ENCODE measurements at places on chromosomes 5 and 9. TPM values are rescaled to one million over a fixed set of nuclear protein-coding genes. Genes with fewer than 3 reads are reported as not detected.

DNA sequence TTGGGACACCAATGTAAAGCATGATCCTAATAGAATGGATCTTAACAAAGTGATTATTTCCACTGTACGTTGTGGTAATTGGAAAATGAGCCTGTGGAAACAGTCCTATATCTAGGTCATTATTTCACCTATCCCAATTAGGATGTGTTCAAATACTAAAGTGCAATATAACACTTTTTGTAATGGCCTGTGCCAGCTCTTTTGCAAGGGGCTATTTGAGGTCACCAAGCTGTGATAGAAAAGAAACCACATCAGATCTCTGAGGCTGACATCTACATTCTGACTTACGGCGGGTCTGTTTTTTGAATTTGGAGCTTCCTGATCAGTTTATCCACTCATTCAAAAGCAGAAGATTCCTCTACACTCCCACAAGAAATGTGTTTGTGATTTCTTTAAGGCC, 150.0 kb downstream of the TLE1 start:
- ATAC-seq, result no peak

DNA sequence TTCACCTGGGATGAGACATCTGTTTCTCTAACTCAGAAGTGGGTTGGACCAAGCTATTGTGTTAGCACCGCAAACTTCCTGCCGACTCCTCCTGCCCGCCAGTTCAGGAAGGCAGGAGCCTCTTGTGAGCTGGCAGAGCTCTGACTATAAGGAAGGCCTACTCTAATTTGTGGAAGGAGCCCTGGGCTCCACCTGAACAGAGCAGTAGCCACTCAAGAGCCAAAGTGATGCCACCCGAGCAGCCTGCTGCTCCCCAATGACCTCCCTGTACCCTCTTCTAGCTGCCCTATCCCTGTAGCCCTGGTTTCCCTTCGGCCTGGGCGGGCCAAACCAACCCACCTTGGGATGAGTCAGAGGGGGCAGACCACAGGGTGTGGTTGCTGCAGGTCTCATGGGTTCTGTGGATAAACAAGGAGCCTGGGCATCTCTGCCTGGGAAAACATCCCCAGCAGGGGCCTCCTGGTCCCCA, 81.6 kb downstream of the PSD2 start:
- peak; percentile 83 for ATAC-seq

GRCh38 chr9:2465921-2466460, 155.6 kb upstream of the VLDLR start:
- ATAC-seq, result peak; percentile 86

DNA sequence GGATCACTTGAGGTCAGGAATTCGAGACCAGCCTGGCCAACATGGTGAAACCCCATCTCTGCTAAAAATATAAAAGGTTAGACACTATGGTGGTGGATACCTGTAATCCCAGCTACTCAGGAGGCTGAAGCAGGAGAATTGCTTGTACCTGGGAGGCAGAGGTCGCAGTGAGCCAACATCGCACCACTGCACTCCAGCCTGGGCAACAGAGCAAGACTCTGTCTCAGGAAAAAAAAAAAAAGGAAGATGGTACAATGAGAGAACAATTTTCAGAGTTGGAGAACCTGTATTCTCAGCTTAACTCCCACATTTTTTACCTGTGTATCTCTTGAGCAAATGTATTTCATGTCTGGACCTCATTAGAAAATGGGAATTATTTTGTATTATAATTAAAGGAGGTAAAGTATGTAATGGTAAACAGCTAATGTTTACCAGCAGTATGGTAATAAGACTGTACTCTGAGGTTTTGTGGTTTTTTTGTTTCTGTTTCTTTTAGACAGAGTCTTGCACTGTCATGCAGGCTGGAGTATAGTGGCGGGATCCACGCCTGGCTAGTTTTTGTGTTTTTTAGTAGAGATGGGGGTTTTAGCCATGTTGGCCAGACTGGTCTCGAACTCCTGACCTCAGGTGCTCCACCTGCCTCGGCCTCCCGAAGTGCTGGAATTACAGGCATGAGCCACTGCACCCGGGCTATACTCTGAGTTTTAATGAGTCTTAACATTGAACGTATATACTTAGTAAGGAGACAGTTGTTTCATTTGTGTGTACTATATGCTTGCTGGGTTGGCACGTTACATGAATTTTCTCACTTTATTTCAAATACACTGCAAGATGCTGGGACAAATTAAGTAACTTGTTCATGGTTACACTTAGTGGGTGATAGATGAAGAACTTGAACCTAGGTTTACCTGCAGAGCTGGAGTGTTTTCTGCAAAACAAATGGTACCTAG, 16.2 kb downstream of the UHRF2 start:
- ATAC-seq, result peak; percentile 55

DNA sequence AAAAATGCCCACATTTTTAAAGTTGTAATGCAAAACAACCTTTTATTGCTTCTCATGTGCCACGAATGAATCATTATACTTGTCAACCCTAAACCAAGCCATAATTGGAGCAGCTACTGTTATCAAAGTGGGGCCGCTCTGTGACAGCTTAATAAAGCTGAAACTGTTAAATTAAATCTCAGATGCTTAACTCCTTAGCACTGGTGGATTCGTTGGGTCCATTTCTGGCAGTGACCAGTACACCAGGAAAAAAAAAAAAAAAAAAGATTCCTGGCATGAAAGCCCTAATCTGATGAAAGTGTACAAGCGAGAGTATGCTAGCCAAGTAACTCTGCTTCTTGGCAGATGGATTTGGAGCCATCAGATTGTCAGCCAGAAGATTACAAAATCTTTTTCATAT, 164.8 kb downstream of the ZSWIM6 start:
- no peak for ATAC-seq

- ATAC-seq, result no peak
Observed at GRCh38 chr9:83476513-83476912, 61.7 kb downstream of the FRMD3 start.

MYMK gene
- total RNA-seq, result not detected

- no peak for ATAC-seq
Observed at GRCh38 chr5:1416856-1417469, 28.3 kb downstream of the SLC6A3 start.

- no peak for ATAC-seq
Observed at GRCh38 chr9:13141629-13142028, 137.9 kb downstream of the MPDZ start.

DNA sequence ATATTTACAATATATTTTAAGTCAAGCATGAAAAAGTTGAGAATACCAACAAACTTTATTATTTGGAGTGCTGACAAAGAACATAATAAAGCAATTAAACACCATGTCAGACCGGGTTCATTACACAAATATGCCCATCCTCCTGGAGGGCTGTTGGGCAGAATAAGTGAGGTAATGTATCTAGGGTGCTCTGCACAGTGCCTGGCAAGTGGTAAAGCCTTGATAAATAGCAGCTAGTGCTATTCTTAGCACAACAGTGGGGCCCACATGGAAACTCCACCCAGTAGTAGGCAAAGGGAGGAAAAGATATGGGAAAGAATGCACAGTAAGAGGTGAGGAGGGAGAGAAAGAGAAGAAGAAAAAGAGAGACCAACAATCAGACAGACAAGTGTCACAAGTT, 97.7 kb downstream of the SLC1A3 start:
- no peak for ATAC-seq

GLRA1 gene
- not detected for total RNA-seq

PCDHGA1 gene
- total RNA-seq, result 0.40 TPM

- peak; percentile 70 for ATAC-seq
Observed at GRCh38 chr5:145946112-145946861, 9.9 kb downstream of the SH3RF2 start.

DNA sequence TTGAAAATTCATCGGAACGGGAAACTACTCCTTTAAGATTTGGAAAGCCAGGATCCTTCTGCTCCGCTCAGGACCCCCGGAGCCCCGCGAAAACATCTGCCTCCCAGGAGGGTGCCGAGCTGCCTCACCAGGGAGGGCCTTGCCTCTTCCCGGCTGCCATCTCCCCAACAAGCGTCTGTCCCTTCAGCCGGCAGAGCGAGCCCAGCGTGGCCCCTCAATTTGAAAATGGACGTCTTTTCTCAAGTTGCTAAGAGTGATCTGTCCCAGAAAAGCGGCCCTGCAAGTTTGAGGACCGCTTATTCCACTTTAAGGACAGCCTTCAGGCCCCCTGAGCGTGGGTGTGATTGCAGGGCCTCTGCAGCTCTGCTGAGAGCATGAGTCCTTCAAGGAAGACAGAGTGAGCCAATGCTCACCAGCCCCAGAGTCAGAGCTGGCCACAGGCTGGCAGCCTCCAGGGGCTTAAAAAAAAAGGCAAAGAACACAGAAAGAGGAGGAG, 101.3 kb downstream of the PHF2 start:
- no peak for ATAC-seq

DNA sequence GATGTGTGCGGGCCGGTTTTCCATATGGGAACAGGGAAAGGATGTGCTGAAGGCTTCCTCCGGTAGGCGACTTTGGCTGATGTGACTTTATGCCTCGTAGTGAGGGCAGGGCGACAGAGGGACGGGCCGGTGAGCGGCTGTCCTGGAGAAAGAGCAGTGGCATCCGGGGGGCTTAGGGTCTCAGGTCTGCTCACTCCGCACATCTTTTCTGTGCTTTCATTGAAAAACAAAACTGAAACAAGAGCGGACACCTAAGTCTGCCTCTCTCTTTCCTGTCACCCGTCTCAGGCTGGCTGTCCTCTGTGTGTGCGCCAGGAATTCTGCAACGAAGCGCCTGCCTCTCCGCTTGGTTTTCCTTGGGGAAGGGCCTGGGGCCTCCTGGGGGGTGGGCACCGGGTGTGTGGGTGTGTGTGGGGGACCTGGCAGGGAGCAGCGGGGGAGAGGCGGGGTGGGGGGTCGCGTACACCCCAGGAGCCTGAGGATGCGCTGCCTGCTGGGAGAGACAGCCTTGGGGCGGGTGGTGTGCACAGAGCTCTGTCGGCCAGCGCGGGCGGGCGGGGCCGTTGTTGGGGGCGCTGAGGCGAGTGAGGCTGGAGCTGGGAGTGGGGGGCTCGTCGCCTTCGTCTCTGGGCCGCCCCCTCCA, 580 bp upstream of the PRRX2 start:
- peak; percentile 10 for ATAC-seq

MAMDC4 gene
- total RNA-seq, result 1.3 TPM

OTULINL gene
- 0.88 TPM for total RNA-seq

KIF20A gene
- 21.2 TPM for total RNA-seq

IFNA2 gene
- not detected for total RNA-seq

DNA sequence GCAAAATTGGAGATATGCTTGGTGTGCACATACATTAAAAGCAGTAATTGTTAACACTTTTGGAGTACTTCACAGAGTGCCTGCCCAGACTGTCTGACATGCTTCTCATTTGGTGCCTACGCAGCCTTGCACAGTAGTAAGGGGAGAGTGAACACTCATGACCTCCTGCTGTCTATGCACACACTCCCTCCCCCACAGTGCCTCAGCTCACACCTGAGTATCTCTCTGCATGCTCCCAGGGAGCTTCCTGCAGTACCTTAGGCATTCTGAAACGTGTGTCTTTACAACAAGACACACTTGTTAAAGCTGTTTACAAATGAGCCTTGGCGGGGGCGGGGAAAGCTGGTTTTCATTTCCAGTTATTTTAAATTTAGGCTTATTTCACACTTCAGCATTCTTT, 18.0 kb downstream of the MAP3K1 start:
- ATAC-seq, result no peak

DNA sequence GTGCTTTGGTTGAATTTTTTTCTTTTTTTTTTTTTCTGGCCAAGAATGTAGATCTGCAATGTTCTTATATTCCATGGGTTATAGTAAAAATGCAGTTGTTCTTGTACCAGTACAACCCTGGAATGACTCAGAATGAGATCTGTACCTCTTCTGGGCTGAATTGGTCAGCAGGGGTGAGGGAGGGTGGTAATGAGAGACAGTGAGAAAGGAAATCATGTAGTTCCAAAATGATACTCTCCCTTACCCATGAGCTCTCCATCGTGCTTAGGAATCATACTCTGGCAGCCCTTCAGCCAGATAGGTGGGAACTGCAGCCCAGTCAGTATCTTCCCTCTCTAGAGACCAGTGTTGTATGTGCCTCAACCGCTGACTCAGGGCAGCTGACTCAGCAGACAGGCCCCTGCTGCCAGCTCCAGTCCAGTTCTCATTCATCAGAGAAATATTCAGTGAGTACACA, 2.1 kb upstream of the GLIS3 start:
- ATAC-seq, result peak; percentile 67

PCDH1 gene
- total RNA-seq, result 62.7 TPM

- peak; percentile 71 for ATAC-seq
Observed at GRCh38 chr5:112757468-112758208, 20.0 kb downstream of the APC start.

DNA sequence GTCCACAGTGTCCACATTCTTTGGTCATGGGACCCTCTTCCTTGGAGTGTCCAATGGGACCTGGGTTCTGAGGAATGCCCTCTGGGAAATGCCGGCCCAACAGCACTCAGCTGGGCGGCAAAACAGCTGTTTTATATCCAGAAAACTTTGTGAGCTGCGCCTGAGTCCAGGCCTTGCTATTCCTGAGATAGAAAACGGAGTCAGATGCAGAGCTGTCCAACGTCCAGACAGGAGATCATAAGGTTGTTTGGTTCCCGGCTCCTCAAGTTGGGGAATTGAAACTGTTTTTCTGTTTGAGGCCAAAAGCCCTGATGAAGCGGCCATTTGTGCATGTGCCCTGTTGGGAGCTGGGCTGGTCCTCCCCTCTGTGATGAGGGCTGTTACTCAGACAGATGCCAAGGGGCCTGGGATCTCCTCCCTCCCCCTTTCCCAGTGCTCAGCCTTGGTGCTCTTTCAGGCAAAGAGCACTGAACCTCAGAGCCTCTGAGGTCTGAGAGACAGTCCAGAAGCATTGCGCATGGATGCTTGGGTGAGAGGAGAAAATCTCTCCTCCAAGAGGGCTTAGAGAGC, 66.6 kb upstream of the GARNL3 start:
- ATAC-seq, result no peak

DNA sequence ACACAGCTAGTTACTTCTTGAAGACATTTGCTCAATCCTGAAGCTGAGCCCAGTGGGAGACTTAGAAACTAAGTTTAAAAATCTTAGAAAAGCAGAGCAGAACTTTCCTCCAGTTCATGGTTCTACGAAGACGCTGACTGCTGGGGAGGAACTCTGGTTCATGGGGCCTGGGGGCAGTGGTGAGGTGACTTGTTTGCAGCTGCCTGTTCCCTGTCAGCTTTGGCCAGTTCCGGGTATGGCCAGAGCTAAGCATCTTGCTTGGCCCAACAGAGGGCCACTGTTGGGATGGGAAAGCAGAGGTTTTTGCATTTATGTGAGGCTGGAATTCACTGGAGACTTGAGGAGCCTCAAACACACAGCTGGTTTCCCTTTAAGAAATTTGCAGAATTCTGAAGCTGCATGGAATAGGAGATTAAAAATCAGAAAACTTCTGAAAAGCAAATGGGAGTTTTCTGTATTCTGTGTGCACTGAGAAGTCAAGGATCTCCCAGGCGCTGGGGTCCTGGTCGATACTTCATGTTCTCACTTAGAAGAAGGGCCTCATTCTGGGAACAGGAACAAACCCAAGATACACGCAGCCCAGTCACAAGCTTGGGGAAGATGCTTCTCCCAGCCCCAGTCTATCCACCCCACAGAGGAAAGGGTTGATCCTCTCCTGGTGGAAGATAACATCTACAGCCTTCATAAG, 10.6 kb upstream of the HMHB1 start:
- no peak for ATAC-seq
